ENCODE measurements at places on chromosomes 4 and X.

DNA sequence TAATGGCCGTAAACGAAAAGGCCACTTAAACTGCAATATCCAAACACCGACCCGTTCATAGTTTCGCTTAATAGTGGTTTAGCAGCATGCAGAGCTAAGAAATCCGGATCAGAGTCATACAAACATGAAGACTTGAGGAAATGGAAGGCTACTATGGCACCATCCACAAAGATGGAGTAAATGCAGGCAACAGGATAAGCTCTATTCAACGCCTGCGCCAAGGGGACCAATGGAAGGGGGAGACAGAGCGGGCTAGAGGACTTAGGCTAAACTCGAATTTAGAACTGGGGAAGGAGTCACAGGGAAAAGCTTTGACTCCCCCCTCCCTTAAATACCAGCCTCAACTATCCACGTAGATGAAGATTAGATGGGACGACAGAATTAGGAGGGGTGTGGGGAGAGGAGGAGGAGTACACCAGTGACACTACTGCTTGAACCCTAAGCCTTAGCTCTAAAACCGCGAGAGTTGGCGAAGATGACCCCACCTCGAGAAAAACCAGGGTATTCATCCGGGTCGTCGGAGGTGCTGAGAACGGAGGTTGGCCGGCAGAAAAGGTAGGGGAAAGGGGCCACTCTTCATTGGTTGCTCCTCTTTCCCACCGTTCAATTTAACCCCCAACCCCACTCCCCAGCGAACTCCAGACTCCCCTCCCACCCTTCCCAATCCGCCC lies 3.5 kb downstream of the HUWE1 start:
- no peak for DNase-seq

DNA sequence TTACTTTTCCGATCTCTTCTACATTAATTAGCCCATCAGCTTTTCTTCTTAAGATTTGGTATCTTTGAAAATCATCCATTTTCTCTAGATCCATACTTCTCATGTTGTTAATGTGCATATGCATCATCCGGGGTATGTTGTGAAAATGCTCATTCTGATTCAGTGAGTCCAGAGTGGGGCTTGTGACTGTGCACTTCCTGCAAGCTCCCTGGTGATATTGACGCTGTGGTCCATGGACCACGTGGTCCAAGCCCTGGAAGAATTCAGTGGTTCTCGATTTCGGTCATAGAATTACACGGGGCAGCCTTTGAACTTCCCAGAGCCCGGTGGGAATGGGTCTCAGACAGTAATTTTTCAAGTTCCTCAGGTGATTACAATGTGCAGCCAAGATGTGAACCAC lies 69.8 kb downstream of the ZFX start:
- no peak for DNase-seq

DNA sequence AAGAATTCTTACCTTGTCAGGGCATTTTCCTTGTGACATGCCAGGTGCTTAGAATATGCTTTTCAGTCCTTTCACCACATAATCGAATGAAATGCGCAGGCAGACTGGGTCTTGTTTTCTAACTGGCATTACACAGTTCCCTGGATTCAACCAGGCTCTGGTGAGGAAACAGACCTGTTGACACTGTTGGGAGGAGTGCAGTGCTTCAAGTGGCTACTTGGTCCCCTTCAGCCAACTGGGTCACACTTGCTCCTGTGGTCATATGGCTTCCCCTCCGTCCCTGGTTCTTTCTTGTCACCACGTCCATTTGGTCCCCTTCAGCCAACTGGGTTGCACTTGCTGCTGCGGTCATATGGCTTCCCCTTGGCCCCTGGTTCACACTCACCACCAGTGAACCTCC lies 9.7 kb downstream of the SMIM20 start:
- DNase-seq, result no peak

DNA sequence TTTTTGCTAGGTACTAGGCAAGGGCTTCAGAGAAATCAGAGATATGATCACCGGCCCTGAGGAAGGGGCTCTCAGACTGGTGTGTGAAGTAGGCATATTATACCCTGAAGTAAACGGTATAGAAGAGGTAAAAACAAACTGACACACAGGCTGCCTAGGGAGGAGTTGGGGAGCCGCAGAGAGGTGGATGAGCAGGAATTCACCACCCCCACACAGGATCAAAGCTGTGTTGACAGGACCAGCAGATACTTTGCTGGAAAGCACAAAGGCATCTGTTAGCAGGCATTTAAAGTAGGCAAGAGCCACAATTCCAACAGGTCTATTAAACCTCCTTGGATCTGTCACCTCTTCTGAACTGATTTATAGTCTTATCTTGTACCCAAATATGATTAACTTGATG lies 71.8 kb upstream of the GPR34 start:
- no peak for DNase-seq

- DNase-seq, result no peak
These were observed 30.1 kb upstream of the TMEM154 start for GRCh38 chr4:152709675-152710438.

GRCh38 chr4:159129814-159130550 lies 27.1 kb downstream of the RAPGEF2 start:
- no peak for DNase-seq

- no peak for DNase-seq
These were observed 35.5 kb upstream of the PARM1 start for GRCh38 chr4:74897386-74897785.

GRCh38 chrX:12113321-12113720 lies 25.0 kb upstream of the FRMPD4 start:
- DNase-seq, result no peak

- no peak for DNase-seq
These were observed 98.5 kb downstream of the ADGRA3 start for GRCh38 chr4:22417408-22417807.

DNA sequence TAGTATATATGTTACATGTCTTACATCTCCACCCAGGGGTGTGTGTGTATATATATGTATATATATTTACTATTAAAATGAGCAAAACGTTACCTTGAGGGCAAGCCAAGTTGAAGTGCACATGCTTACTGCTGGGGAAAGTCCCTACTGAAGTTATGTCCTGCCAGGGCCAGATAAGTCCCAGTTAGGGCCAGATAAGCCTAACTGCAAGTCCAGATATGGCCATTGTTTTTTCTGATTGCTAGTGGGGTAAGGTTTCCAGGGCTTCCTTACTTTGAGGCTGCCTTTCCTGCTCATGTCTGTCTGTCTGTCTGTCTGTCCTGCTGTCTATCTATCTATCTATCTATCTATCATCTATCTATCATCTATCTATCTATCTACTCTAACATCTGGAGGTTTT lies 19.3 kb upstream of the ZNF81 start:
- DNase-seq, result no peak

GRCh38 chrX:10618961-10619360 lies 1.4 kb downstream of the MID1 start:
- DNase-seq, result no peak

GRCh38 chr4:135411251-135411650 lies 1209.7 kb upstream of the PABPC4L start:
- no peak for DNase-seq

GRCh38 chrX:22345884-22346283 lies 73.2 kb downstream of the CBLL2 start:
- DNase-seq, result no peak

GRCh38 chr4:184280137-184280536 lies 62.5 kb upstream of the ENPP6 start:
- no peak for DNase-seq

- DNase-seq, result no peak
These were observed 7.8 kb upstream of the NUP54 start for GRCh38 chr4:76155979-76156378.

DNA sequence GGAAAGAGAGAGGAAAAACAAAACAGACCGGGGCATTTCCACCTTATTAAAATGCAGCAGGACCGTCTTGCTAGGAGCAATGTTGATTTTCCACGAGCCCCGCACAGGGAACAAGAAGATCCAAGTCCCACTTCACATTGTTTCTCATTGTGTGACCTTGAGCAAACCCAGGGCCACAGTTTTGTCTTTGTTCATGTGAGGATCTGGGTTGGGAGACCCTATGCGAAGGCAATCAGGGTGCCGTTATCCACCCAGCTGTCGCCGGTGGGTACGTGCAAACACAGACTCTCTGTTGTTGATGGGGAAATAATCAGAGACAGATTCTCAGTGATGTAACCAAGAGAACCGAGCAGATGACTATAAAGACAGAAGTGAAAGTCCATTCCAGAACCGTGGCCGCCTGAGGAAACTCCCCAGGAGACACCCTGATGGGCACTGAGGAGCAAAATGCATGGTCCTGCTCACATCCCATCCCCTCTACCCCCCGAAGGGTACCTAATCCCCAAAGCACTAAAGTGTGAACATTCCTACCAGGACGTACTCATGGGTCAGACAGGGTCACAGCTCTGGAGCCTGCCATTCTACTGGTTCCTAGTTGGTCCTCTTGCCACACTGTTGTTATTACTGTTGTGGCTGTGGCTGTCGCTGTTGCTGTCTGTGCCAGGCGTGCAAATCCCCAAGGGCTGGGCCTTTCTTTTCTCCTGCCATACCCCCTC lies 102.7 kb upstream of the RBPJ start:
- DNase-seq, result no peak

GRCh38 chrX:41352329-41352838 lies 18.4 kb downstream of the DDX3X start:
- no peak for DNase-seq

- no peak for DNase-seq
These were observed 27.9 kb downstream of the ARHGEF6 start for GRCh38 chrX:136752796-136753195.

GRCh38 chr4:184968784-184969201 lies 49.5 kb upstream of the HELT start:
- no peak for DNase-seq

DNA sequence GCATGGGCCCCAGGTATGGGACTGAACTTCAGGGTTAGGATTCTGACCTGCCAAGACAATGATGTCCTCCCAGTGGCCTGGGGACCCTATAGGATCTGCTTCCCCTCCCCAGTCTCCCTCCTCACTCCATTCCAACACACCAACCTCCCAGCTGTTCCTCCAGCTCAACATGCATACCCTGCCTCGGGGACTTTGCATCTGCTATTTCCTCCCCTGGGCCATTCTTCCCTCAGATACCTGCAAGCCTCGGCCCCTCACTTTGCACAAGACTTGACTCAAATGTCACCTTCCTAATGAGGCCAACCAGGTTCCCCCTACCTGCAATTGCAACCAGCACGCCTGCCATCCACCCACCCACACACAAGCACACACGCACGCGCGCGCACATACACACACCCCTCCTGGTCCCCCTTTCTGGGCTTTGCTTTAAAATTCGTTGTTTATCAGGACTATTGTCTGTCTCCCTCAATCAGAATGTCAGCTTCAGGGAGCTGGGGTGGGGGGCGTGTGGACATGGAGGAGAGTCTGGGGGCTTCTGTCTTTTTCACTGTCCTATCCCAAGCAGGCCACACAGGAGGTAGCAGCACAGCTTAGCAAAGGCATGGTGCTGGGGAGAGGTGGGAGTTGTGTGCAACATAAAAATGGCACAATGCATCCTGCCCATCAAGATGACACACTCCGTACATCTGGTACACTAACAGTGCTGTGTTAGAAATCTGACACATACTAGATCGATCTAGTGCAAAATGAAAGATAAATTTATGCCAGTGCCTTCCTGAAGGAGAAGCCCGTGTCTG lies 20.6 kb upstream of the PPP2R2C start:
- no peak for DNase-seq

- no peak for DNase-seq
These were observed 46.0 kb downstream of the MAOA start for GRCh38 chrX:43702079-43702524.

DNA sequence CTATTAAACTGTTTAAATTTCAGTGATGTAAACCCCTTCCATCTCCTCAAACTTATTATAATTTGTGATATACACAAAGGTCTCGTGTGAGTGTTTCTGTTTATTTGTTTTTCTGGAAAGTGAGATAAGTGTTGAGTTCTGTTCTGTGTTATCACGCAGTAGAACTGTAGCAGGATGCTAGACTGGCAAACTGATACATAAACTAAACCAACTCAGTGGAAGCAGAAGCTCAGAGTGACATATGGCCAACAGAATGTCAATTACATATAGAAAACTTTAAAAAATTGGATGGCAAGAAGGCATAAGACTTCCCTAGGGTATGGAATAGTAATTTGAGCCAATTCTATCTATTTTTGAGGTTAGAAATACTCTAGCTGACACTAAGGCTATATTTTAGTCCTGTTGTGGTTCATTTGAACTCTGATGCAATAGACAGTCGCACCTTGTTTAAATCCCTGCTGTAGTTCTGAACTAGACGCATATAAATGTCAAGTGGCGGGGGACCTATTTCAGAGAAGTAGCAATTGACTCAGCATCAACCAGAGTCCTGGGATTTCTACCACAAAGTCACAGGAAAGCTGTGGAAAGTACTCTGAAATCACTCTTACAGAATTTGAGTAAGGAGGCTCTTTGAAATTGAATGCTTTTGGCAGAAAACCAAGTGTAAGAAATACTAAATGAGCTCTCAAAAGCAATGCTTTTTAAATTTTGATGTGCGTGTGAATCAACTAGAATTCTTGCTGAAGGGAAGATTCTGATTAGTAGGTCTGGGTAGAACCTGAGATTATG lies 294.4 kb downstream of the INPP4B start:
- DNase-seq, result no peak

DNA sequence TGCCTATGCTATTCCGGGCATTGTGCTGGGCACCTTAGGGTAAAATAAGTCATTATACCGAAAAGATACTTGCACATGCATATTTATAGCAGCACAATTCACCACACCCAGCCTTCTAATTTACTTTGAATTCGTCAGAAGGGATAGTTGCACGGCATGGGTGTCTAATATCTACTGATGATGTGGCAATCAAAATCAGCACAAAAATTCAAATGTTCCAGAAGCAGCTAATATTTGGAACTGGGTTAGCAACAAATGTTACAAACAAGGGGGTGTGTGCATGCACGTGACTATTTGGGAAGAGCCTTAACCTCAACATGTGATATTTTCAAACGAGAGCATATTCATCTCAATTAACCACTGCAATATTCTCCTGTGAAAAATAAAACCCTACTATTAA lies 79.7 kb upstream of the PRSS48 start:
- no peak for DNase-seq

GRCh38 chr4:183362036-183362435 lies 39.8 kb upstream of the CLDN24 start:
- no peak for DNase-seq

GRCh38 chrX:131985526-131986049 lies 37.5 kb upstream of the STK26 start:
- no peak for DNase-seq

DNA sequence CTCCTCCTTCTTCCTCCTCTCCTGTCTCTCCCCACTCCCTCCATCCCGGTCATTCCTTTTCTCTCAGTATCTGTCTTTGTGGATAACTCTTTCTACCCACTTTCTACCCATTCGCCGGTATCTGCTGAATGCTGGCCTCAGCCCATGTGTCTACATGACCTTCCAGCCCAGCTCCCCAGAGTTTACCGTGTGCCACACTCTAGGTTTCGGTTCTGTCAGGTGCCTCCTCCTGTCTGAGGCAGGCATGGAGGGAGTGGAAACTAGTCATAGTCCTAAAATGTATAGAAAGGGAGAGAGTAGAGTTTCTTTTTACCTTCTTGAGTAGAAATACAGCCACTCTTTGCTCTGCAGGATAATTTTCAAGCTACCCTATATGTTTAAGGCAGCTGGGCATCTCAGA lies 33.5 kb upstream of the SCRG1 start:
- DNase-seq, result no peak

- DNase-seq, result no peak
These were observed 14.9 kb downstream of the MID1IP1 start for GRCh38 chrX:38816155-38816554.

Data from cortex of kidney (tissue), 1 donor.